Thymus (tissue), 14 donors: ENCODE measurements at places on chromosomes 11 and 22. TPM values are rescaled to one million over a fixed set of nuclear protein-coding genes. Genes with fewer than 3 reads are reported as not detected.

SLC25A45 gene
- 8.1 TPM for total RNA-seq

ANAPC15 gene
- 89.9 TPM for total RNA-seq

PLAAT3 gene
- 2.1 TPM for total RNA-seq

OTOG gene
- total RNA-seq, result 0.09 TPM

APLNR gene
- 8.7 TPM for total RNA-seq

RASD2 gene
- 0.14 TPM for total RNA-seq

PDHX gene
- total RNA-seq, result 21.3 TPM

CCDC116 gene
- 0.09 TPM for total RNA-seq

TP53I11 gene
- total RNA-seq, result 6.1 TPM

CRYBB2 gene
- not detected for total RNA-seq

PCSK7 gene
- total RNA-seq, result 25.4 TPM

CDPF1 gene
- total RNA-seq, result 15.5 TPM

MFRP gene
- total RNA-seq, result not detected

CACNA1I gene
- 0.52 TPM for total RNA-seq

MMP8 gene
- total RNA-seq, result 2.0 TPM

CCDC15 gene
- 7.0 TPM for total RNA-seq

SCGB1C1 gene
- total RNA-seq, result not detected

EFEMP2 gene
- total RNA-seq, result 11.9 TPM

MCM5 gene
- 86.9 TPM for total RNA-seq

TENM4 gene
- 2.8 TPM for total RNA-seq

CERK gene
- 46.2 TPM for total RNA-seq

SMIM35 gene
- 0.05 TPM for total RNA-seq

SEC14L6 gene
- total RNA-seq, result 0.24 TPM
